Type B pancreatic cell (in vitro differentiated cells): ENCODE measurements at places on chromosomes 7 and 10. TPM values are rescaled to one million over a fixed set of nuclear protein-coding genes. Genes with fewer than 3 reads are reported as not detected.

GRCh38 chr10:110600487-110601101 is 33.1 kb downstream of the SMC3 start:
- DNase-seq: no peak

DNA sequence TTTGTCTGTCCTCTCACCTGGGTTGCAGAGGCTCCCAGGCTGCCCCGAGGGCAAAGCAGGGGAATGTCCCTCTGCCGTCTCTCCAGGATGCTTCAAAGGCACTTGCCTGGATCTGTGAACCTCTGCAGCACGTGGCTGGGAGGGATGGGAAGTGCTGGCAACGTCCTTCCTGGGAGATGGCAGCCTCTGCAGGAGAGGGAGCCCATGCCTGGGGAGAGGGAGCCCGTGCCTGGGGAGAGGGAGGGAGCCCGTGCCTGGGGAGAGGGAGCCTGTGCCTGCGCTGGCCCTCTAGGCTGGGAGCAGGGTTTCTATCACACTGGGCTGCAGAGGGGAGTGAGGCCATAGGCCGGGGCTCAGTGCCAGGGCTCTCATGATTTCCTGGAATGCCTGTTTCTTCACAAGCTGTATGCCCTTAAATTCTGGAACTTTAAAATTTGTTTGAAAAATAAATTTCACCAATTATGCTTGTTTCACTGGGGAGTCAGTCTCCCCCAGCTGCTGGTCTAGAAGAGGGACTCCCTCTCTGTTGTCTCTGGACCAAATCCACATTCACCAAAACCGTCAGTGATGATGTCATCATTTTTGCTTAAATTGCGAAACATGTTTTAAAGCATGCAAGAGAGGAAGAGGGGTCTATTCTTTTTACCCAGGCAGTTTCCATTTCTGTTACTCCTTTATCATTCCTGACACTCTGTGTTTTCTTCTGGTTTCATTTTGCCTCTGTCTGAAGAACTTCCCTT is 135.7 kb downstream of the DNAJB6 start:
- no peak for DNase-seq

- no peak for DNase-seq
These were observed 805 bp downstream of the ZNF736 start for GRCh38 chr7:64314566-64314965.

DNA sequence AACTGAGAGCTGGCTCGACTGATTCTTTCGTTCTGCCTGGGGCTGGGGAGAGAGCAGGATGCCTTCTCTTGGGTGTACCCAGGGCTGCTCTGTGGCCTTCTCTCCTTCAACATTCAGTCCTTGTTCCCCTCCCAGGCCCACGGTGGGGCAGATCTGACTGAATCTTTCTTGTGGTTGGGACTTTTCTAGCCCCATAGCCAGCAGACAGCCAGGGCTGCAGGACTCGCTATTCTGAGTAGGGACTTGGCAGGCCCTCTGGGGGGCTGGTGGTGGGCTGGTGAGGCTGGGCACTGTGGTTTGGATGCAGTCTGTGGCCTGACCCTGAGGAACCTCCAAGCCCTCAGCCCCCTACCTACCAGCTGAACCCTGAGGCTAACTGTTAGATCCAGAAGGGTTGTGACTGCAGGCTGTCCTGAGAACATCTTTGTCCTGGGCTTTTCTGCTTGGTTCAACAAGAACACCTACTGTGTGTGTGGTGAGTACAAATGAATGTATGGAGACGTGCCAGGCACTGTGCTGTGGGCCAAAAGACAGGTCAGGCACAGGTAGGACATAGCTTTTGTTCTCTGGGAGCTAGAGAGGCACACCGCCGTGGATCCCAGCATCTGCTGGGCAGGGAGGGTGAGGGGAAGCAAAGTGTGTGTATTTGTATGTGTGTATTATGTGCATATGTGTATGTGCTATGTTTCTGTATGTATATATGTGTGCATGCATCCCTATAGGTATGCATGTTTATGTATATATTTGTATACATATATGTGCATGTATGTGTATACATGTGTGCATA is 2.1 kb upstream of the PALD1 start:
- no peak for DNase-seq

The CARD11 gene
- 11.6 and 43.1 TPM in 2 replicates for total RNA-seq

DNA sequence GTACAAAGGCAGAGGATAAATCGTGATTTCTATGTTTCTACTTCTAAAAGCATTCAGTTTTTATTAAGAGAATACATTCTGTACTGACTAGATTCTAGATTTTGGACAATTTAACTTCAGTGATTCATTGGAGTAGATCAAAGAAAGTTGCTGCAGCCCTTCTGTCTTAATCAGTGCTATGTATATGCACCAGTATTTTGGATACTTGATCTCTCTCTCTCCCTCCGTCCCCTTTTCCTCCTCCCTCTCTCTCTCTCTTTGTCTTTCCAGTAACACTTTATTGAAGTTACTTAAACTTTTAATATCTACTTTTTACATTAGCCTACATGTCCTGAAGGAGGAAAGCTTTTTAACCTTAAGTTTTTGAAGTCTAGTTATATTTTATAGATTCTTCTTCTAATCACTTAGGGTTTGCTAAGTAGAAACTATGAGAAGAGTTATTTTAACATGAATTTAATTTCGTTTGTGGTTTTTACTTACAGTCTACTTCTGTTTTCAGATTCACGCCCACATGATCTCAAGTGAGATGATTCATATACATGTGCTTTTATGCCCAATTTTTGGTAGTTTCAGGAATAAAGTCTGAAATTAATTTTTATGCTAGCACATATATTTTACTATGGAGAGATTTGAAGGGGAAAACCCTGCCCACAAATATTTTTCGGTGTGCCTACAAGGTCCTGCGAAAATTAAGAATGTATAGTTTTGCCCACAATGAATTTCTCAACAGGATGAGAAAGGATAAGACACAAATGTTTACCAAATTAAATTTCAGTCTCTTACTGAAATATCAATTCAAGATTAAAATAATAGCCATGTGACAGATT is 9.1 kb downstream of the MDFIC start:
- DNase-seq: no peak

- DNase-seq: no peak
These were observed 1.4 kb upstream of the THSD7A start for GRCh38 chr7:11833431-11833830.

DNA sequence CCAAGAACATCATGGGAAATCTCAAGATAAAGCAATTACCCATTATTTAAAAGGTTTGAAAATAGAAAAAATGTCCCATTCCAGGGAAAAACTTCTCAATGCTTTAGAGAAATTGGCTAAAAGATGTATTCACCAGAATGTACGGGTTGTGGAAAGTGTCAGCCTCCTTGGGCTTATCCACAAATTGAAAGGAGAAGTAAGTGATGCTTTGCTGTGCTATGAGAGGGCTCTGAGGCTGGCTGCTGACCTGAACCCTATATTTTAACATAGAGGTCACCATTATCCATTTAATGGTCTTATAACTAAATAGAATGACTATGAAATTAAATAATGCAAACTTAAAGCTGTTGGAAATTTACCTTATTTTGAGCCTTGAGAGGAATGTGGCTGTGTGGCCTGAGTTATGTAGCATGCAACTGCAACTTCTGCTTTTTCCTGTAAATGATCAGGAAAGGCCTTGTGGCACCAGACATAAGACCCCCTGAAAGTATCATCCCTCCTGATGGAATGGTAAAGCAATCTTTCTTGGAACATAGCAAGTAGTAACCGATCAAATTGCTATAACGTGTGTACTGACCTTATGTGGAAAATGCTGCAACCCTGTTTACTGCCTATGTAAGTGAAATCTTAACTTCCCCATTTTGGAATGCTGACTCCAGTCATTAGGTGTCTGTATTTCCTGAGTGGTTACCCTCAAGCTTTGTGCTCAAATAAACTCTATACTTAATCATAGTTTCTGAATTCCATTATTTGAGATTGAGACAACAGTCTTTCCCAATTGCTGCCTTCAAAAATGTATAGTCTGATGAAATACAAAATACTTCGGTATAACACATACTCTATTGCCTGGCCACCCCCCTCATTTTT is 6.9 kb downstream of the IFIT1B start:
- DNase-seq: no peak

The CRTAC1 gene
- total RNA-seq: 3.6 and 5.3 TPM in 2 replicates
